ENCODE measurements at places on chromosomes 5 and 9. TPM values are rescaled to one million over a fixed set of nuclear protein-coding genes. Genes with fewer than 3 reads are reported as not detected.

- no peak for DNase-seq
Measured at GRCh38 chr5:153985498-153985897, 53.2 kb downstream of the FAM114A2 start.

DNA sequence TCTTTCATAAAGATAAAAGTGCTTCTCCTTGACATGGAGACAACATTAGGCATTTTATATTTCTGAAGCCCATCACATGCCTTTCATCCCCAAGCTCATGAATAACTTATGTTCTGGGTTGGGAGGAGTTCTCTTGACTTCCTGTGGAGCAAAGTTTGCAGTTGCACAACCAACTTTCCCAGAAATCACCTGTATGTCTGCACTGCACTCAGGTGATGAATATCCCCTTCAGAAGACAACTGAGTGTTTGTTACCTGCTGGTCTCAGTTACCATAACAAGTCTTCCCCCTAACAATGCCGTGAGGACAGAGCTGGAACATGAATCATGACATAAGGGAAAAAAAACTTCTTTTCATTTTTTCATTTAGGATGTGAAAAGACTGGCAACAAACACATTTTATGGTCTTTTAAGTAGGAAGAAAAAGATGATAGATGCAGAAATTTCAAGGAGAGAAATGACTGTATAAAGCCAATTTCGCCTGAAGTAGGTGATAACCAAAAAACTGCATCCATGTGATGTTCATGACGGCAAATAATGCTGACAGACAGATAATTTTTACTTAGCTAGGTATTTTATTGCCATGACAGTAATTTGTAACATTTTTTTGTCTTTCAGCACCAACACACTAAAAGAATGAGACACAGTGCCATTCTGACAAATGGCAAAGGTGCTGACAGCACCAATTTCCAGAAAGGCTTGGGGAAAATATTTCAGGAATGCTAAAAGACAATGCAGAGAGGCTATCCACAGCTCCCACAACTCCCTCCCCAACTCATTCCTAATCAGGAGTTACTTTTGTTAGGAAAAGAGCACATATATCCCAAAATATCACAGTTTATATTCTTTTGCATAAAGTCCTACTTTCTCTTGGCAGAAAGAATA lies 656.3 kb downstream of the PRELID2 start:
- DNase-seq = no peak

GRCh38 chr9:122797316-122798063 lies 2.4 kb upstream of the OR1K1 start:
- no peak for DNase-seq

- peak; percentile 68 for DNase-seq
Measured at GRCh38 chr9:129697656-129698253, 32.3 kb downstream of the PRRX2 start.

DNA sequence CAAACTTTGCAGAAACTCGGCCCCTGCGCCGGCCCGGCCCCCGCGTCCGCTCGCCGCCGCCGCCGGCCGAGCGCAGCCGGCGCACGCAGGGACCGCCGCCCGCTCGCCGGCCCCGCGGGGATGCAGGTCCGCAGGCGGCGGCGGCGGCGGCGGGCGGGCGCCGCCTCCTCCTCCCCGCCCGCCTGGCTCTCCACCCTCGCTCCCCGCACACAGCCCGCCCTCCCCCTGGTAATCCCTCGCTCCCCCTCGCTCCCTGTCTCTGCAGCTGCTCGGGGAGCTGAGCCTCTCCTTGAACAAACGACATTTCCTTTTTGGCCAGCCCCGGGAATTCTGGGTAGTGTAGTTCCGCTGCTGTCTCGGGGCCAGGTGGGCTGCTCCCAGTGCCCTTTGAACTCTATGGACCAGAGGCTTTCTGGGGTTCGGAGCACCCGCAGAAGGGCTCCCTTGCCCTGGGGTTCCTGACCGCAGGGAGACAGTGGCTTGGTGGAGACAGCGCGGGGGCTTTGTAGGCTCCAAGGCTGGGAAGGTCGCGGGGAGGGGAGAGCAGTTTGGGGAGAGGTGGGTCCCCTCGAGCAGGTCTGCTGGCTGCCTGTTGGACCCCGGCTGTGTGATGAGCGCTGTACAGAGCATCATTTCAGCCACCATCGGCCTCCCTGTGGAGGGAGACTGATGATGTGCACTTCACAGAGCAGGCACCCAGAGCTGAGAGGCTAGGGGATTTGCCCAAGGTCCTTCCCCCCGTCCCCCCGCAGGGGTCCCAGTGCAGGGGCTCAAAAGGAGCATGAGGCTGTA lies 1.8 kb upstream of the FAM78A start:
- DNase-seq = peak; percentile 86

- no peak for DNase-seq
Measured at GRCh38 chr5:111968459-111968858, 211.5 kb upstream of the NREP start.

DNA sequence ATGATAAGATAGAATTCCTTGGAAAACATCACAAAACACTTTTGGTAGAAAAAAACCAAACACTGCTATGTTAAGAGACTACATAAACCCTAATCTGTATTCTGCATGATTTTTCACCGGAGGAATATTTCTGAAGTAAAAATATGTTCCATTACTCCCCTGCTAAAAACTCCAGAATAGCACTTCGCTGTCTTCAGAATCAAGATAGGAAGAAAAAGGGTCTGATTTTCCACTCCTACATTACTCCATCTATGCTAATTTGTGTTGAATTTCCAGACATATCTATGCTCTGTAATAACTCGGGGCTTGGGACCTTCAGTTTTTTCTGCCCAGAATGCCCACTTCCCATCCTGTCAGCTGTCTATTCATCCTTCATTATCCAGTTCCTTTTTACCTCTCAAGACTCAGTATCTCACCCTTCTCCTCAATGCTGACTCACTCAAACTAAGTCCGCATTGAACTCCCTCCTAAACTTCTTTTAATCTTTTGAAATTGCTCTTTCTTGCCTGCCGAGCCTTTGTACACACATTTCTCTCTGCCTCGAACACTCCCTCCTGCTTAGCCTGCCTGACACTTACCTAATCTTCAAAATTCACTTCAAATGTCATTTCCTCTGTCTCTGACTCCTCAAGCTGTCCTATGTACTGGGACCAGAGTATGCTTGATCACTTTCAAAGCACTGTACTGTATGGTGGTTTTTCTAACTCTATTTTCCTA lies 171.0 kb downstream of the ARRDC3 start:
- no peak for DNase-seq

- no peak for DNase-seq
Measured at GRCh38 chr5:67306965-67307607, 110.5 kb upstream of the CD180 start.

The PROB1 gene
- 3.8 TPM for total RNA-seq

The MLANA gene
- total RNA-seq = not detected

The SMIM33 gene
- total RNA-seq = 1.5 TPM

The IRX4 gene
- total RNA-seq = not detected

The CCNJL gene
- not detected for total RNA-seq
